ENCODE measurements at places on chromosomes 2 and 18.

- no peak for DNase-seq
These were observed 85.0 kb downstream of the MARCHF4 start for GRCh38 chr2:216287251-216287650.

GRCh38 chr2:46704593-46704992 is 211.0 kb downstream of the MCFD2 start:
- no peak for DNase-seq

GRCh38 chr2:28643911-28644334 is 107.7 kb upstream of the PPP1CB start:
- DNase-seq: no peak

DNA sequence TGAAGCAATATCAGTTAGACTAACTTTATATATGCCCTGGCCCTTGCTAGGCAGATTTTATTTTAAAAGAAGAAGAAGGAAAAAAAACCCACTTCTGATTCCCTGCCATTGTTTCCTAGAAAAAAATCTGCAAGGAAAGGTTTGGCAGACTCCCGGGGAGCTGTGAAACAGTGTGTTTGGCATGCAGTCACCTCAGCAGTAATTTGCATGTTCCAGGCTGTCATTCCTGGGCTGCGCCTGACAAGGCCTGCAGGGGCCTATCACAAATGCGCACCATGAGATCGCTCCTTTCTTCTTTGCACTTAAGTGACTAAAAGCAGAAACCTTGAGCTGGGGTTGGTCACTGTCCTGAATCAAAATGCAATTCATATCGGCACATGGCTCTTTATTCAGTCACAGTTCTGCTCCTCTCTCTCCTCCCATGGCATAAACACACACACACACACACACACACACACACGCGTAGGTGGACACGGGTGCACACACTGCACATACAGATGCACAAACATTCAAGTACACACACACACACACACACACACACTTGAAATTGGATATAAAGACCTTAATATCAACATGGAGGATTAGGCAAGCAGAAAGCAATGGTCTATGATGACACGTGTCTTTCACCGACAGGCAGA is 172.8 kb downstream of the MYT1L start:
- DNase-seq: no peak

- DNase-seq: no peak
These were observed 49.8 kb downstream of the ZNF516 start for GRCh38 chr18:76445275-76445674.

DNA sequence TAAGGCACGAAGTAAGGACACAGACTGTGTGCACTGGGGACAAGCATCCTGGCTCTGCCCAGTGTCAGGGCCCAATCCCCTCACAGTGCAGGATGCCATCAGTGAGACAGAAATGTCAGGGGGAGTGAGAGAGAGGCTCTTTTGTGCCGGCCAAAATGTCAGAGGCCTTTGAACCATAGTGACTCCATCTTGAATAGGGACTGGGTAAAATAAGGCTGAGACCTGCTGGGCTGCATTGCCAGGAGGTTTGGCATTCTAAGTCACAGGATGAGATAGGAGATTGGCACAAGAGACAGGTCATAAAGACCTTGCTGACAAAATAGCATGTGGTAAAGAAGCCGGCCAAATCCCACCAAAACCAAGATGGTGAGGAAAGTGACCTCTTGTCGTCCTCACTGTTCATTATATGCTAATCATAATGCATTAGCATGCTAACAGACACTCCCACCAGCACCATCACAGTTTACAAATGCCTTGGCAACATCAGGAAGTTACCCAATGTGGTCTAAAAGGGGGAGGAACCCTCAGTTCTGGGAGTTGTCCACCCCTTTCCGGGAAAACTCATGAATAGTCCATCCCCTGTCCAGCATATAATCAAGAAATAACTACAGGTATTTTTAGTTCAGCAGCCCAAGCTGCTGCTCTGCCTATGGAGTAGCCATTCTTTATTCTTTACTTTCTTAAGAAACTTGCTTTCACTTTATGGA is 337.4 kb downstream of the LPIN1 start:
- DNase-seq: no peak

All from Karpas-422 (cell line).